ENCODE measurements at places on chromosomes 2 and 18. TPM values are rescaled to one million over a fixed set of nuclear protein-coding genes. Genes with fewer than 3 reads are reported as not detected.

DNA sequence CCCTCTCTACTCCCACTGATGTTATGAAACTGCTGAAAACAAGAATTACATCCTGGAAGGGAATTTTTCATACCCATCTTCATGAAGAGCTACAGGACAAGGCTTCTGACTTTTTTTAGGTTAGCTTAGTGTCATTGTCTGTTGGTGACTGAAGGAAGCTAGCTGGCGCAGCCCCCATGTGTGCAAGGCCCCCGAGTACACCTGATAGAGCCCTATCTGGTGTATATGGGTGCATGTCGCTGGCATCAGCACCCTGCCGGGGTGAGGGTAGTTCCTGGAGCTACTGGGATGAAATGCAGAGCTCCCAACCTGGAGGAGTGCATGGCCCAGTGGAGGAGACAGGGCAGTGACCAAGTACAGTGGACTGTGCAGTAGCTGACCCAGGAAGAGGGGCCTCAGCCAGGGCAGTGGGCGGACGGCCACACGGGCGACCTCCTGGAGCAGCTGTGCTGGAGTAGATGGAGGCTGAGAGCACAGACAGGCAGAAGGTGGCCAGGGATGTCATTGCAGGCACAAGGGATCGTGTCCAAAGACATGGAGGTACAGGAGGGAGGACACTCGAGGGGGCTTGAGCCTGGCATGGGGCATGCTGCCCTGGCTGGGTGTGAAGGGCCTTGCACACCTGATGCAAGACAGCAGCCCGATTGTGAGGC, 12.1 kb downstream of the IMPA2 start:
- no peak for ATAC-seq

The CYS1 gene
- 42.7 TPM for total RNA-seq

DNA sequence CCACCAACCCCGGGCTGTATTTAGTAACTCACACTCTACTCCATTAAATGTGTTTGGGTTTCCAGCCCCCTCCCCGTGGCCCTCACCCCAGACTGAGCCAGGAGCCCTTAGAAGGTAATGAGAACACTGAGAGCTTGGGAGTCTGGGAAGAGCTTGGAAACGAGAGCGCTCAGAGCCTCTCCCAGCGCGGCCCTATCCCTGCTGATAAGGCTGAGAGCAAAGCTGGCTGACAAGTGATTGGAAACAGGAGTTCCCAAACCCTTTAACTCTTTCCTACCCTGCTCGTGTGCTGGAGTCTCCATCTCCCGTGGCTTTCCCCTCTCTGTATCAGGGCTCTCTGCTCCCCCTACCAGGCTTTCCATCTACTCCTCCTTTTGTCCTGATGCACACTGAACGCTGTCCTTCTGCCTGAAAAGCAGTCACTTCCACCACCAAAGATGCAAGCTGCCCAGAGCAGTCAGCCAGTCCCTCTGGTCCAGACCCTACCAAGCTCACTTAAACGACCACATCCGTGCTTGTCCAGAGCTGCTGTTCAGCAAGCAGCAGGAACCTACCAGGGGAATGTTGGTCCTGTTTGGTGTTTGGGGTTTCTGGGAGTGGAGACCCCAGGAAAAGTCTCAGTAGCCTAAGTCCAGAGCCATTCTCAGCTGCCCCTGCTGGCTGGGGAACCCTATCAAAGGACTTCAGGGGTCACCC, 100.0 kb upstream of the PKDCC start:
- no peak for ATAC-seq

DNA sequence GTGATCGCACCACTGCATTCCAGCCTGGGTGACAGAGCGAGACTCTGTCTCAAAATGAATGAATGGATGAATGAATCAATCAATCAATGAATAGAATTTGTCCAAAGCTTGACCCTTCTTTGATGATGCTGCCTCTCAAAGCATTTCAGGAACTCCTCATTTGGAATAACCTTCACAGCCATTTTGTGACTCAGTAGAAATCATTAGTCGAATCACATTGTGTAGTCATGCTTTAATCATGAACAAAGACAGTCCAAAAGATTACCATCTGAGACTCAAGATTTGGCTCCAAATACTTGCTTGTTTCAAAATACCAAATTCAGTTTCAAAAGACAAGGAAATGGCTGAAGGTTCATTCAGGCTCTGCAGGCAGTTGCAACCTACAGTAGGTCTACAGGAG, 83.1 kb downstream of the VWA3B start:
- no peak for ATAC-seq

GRCh38 chr2:206445948-206446347, 2.6 kb downstream of the ADAM23 start:
- ATAC-seq = no peak

GRCh38 chr18:30971338-30971956, 71.1 kb downstream of the DSC3 start:
- no peak for ATAC-seq

The LINC00305 gene
- total RNA-seq = not detected

DNA sequence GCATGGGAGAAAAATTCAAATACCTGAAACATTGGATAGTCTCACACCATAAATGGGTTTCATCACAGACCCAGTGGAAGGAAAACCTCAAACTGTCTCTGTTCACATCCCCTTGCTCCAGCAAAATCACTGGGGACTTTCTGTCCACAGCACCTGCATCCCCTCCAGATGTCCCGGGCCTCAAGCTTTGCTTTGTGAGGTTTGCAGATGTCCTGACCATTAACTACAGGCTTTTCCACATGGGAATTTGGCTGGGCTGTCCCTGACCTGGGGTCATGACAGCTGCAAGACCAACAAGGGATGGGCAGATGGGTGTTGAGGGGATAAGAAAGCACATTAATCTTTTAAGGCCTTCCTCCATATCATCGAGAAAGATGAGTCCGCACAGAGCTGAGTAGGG, 427.9 kb downstream of the TXNL1 start:
- no peak for ATAC-seq

- peak; percentile 93 for ATAC-seq
These were observed 2.9 kb upstream of the CRYBA2 start for GRCh38 chr2:218995972-218996711.

- no peak for ATAC-seq
These were observed 28.9 kb downstream of the KCNF1 start for GRCh38 chr2:10940596-10940995.

DNA sequence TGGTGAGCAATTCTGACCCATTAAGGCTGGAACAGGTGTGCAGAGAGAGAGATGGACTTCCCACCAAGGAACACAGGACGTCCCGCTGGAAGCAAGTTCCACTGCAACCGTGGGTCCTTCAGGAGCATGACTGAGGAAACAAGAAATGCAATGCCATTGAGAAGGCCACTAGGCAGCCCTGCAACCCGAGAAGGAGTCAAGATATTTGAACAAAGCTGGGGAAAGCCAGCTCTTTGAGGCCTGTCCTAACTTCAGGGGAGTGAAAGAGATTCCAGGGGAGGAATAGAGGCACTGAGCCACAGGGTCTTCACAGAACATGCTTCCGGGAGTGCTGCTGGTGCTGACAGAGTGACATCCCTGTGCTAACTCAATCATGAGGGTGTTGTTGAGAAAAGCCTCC, 153.8 kb upstream of the ZNF236 start:
- no peak for ATAC-seq

The CRYGD gene
- not detected for total RNA-seq

The FOXI3 gene
- total RNA-seq = not detected

- no peak for ATAC-seq
These were observed 113.4 kb downstream of the ZBTB7C start for GRCh38 chr18:48295586-48296311.

DNA sequence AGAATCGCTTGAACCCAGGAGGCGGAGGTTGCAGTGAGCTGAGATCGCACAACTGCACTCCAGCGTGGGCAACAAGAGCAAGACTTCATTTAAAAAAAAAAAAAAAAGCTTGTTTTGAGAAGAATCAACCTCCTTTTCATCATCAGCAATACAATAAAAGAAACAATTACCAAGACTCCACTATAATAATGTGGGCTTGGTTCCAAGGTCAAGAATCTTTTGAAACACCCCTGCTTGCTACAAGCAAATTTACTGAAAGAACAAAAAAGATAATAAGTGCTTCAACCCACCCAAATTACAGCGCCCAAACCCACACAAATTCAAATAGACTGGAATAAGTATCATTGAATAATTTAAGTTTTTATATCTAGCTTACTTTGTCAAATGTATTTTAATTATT, 33.6 kb upstream of the MAPRE3 start:
- ATAC-seq = no peak

DNA sequence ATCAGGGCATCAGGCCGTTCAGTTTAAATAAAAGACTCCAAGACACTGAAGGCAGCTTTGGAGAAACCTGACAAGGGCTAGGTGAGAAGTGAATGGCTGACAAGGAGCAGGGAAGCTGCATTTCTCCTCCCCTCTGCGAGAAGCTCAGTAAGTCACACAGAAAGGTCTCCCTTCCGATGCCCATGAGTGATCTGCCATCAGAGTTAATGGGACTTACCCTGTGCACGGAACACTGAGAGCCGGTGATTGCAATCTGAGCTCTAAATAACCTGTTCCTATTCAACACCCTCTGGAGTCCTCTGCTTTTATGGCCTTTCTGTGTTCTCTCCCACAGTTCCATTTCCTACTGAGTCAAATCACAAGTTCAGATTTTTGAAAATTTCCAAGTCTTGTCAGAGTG, 322.2 kb upstream of the MYT1L start:
- ATAC-seq = no peak

The TEX44 gene
- not detected for total RNA-seq

DNA sequence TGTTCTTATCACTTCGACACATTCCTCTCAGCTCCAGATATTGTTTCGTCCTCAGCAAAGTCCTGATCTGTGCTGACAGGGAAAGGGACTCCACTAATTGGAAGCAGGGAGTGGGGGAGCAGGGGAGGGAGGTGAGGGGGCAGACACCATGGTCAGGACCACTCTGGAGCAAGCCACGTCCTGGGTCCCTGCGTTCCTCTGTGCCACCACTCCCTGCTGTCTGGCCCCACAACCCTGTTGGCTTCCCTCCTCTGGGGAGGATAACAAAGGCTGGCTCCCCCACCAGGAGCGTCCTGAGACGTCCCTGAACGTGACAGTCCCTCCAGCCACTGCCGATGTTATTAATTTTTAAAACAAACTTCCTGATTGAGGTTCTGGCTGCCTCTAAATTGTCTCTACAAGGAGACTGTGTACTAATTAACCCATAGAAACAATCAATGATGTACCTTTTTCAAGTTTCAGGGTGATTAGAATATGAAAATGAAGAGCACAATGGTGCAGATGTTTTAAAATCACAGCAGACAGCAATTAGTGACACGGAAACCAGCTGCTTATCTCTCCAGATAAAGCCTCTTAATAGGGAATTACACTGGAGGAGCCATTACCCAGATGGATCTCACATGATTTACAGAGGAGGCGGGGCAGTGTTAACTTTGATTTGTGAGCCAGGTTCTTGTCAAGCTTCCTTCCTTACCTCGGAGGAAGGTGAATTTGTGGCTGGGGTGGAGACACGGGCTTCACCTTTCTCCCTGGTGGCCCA, 257.5 kb downstream of the SETBP1 start:
- no peak for ATAC-seq

The PMAIP1 gene
- not detected for total RNA-seq

DNA sequence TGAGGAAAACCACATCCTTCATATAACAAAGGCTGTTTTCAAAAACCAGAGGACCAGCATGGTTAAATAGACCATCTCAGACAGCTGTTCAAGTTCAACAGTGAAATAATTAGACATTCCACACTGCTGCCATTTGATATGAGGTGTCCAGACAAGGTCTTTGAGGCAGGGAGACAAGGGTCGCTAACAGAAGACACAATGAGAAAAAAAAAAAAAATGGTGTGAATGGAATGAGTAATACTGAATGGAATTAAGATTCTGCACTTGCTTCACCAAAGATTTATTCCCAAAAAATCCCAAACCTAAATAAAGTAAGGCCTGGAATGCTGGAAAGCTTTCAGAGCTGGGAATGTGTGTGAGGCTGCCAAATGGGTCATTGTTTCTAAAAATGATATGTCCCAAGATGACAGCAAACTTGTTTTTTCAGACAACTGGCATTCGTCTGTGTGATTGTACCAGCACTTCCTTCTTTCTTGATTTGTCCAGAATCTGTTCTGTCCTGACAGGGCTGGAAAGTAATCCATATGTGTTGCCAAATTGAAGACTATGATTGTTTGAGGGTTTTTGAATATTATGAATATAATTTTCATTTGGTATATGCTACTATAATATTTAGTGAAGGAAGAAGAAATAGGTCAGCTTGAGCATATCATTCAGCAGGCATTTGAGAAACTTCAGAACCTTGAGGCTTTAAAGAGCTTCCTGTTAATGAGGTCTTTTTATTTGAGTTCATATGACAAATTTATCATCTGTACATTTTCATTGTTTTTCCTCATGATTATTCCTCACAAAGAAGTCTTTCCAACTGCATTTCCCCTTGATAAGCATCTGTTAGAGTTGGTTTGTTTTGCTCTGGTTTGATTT, 85.2 kb upstream of the ITGA4 start:
- ATAC-seq = peak; percentile 68

GRCh38 chr2:133480707-133481429, 87.4 kb downstream of the NCKAP5 start:
- ATAC-seq = no peak

- ATAC-seq = peak; percentile 25
These were observed 45.5 kb downstream of the GATA6 start for GRCh38 chr18:22214731-22215528.

DNA sequence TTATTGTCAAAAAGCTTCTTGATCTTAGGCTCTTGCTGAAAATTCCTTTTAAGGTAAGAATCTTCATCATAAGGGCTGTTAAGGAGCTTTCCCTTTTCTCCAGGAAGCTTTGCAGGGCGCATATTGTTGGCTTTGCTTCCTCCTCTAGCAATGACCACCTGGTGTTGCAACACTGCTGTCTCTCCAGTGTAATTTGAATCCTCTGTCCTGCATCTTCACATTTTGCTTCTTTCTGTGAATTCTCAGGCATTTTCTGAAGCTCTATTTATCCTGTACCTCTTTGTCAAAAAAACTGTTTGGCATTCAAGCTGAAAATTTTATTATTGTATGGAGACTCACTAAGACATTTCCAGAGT, 533.1 kb upstream of the CHAC2 start:
- ATAC-seq = no peak

DNA sequence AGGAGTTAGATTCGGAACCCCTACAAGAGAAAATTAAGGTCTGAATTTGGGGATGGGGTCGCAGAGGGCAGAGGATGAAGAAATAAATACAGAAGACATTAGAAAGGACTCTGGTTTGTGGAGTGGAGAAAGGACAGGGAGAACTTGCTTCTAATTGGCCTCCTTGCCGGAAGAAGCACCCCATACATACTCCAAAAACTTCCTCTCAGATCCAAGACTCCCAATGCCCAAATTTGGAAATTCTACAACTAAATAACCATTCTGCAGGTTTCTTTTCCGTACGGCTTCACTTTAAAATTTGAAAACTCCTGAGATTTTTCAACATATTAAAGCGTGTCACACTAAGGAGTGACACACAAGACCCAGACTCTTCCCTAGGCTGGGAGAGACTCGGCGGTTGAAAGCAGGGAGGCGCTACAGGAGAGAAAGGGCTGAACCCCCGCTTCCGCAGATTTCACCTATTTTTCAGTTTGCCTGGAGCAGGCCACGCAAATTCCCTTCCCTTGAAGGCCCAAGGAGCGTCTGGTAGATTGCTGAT, 478 bp downstream of the CLHC1 start:
- no peak for ATAC-seq

DNA sequence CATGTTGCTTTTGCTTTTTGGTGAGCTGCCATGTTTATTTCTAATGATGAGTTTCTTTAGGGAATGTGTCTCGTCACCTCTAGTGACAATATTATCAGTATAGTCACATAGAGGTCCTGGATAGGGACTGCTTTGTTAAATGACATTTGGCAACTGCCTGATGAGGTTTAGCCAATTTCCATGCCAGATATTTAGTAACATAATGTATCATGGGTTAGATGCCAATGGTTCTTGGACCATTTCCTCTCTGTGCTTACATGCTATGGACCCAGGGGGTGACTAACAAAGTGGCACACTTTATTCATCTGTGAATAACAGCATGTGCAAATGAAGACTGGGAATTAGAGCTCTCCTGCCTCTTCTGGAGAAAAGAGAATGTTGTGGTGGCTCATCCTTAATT, 56.2 kb upstream of the RAB27B start:
- no peak for ATAC-seq
